Activated naive CD8-positive, alpha-beta T cell treated with anti-CD3 and anti-CD28 coated beads for 36 hours (primary cell): ENCODE measurements at places on chromosomes 4 and X.

- no peak for DNase-seq
These were observed 308.9 kb downstream of the ANTXR2 start for GRCh38 chr4:79764120-79764519.

DNA sequence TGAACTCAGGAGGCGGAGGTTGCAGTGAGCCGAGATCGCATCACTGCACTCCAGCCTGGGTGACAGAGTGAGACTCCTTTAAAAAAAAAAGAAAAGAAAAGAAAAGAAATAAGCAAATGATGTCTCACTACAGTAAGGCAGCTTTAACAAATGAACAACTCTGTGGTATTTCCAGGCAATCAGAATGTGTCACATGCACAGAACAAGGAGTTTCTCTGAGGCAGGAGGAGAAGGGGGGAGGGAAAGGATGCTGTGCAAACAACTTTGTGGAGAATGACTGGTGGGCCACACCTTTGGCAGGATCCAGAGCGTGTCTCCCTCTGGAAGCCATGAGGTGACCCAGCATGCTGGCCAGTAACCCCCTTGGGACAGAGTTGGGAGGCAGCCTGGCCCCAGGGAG lies 57.6 kb downstream of the RAI2 start:
- DNase-seq: no peak

DNA sequence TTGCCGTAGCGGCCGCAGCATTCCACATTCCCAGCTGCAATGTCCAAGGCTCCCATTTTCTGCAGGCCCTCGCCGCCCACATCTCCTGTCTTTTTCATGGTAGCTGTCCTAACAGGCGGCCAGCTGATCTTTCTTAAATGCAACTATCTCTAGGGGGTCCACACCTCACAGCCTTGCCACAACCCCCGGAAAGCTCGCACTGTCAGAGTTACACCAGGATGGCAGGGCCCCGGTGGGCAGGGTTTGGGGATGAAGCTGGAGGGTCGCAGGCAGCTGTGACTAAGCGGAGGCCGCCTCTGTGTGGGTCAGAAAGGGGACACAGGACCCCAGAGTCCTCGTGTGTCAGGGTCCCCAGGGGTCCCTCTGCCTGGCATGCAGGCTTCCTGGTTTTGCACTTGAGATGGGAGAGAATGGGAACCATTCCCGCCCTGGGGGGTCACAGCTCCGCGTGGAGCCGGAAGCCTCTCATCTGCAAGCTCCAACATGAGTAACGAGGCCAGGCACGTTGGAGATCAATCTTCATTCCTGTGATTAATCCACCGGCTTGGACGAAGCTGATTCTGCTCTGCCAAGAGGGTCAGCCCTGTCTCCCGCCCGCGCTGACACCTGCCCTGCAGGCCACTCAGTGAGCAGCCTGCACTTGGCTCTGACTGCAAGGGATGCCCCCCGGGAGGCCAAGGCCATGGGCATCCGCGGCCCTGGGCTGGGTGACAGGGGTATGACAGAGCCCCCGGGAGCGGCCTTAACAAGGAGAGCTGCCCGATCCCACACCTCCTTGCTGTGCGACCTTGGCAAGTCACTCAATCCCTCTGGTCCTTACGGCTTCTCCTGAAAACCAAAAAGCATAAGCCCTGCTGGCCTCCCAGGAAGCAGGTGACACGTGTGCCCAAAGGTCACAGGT lies 97.9 kb downstream of the ADRA2C start:
- DNase-seq: no peak

GRCh38 chrX:71195964-71196649 lies 26.9 kb upstream of the GJB1 start:
- no peak for DNase-seq

DNA sequence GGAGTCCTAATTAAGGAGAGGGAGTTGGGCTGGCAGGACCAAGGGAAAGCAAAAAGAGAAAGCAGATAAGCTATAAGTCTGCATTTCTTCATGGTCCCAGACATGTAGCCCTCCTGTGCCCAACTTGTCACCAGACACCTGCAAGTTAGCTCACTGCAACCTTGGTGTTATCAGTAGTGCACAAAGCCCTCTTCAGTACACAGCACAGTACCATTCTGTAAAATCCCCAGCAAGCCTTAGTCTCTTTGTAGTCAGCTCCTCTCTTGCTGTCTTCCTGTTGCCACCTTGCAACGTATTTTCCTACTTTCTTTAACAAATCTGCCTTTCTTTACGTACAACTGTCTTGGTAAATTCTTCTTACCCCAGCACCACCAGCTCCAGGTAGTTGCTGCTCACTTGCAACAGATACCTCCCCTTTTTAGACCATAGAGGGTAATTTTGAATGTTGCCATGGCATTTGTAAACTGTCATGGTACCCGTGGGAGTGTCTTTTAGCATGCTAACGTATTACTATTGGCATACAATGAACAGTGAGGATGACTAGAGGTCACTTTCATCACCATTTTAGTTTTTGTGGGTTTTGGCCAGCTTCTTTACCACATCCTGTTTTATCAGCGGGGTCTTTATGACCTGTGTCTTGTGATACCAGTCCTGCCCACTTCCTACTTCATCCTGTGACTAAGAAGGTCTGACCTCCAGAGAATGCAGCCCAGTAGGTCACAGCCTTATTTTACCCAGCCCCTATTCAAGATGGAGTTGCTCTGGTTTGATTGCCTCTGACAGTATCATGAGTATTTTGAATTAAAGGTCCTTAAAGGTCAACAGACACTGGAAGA lies 28.3 kb upstream of the AP1S2 start:
- DNase-seq: no peak

DNA sequence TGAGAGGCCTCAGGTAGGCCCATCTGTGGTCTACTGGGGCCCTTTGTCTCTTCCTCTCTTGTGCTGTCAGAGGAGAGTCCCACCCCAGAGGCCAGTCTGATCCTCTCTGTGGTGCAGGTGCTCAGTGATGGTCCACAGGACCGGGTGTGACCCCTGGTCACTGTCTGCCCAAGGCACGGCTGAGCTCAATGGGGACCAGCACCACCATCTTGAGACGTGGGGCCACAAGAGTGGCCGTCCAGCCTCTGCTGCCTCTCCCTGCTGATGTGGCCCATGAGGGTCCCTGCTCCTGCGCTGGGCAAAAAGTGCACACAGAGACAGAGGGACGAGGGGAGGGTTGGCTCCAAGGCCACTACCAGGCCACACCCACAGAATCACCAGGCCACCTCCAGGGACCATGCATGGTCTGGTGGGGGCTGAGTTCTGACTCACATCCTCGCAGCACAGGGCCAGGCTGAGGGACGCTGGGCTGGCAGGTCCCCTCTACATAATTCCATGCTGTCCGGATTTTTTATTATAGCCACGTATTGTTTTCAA lies 88.3 kb downstream of the FAM53A start:
- DNase-seq: no peak

DNA sequence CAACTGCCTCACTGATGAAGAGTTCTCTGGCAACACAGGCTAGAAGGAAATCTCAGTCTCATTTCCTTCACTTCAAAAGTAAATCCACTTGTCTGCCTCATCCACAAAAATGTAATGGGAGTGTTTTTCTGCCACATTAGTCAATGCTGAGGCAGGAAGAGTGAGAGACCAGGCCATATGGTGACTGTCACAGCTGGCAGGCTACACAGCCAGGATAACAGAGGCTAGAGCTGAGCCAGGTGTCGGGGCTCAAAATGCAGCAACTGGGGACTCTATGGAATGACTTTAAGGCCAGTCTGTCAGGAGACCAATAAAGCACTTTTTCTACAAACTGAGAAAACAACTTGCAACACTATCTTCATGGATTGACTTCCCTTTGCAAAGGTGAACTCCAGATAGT lies 204.2 kb downstream of the GPC3 start:
- no peak for DNase-seq

DNA sequence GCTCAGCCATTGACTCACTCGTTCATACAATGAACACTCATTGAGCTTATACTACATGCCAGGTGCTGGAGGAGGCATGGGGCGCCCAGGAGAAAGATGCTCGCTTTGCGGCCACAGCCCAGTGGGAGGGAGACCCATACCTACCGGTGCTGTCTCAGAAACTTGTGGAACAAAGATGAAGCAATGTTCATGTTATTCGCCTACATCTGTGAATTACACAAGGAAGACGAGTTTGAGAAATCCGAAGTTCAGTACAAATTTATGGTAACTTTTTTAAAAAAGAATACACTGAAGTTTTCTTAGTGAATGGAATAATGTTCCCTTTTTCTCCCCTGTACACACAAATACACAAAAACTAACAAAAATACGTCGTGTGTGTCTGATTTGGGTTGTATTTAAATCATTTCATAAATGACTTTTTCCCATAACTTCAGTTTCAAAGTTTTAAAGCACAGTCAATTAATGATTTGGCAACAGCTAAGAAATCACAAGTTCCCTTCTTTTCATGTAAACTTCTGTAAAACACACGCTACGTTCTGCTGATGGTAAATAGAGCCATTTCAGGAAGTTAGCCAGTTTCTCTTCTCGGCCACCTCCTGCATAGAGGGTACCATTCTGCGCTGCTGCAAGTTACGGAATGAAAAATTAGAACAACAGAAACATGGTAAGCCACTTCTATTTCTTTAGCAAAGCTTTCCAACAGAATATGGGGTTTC lies at the start of gene TLR8:
TLR8 (plus strand) TSS at position 575 of the 716 bp plus-strand sequence; CDS start at position 662, 87 bp downstream.
- DNase-seq: no peak

GRCh38 chr4:67558493-67558892 lies at the start of gene STAP1:
TSS of gene STAP1 (plus strand) at chr4:67558727. CDS start at chr4:67558810, 83 bp downstream.
- peak; percentile 19 for DNase-seq

- DNase-seq: no peak
These were observed 2.2 kb downstream of the USO1 start for GRCh38 chr4:75726577-75726976.

GRCh38 chr4:47669946-47670345 lies 167.9 kb downstream of the CORIN start:
- no peak for DNase-seq

DNA sequence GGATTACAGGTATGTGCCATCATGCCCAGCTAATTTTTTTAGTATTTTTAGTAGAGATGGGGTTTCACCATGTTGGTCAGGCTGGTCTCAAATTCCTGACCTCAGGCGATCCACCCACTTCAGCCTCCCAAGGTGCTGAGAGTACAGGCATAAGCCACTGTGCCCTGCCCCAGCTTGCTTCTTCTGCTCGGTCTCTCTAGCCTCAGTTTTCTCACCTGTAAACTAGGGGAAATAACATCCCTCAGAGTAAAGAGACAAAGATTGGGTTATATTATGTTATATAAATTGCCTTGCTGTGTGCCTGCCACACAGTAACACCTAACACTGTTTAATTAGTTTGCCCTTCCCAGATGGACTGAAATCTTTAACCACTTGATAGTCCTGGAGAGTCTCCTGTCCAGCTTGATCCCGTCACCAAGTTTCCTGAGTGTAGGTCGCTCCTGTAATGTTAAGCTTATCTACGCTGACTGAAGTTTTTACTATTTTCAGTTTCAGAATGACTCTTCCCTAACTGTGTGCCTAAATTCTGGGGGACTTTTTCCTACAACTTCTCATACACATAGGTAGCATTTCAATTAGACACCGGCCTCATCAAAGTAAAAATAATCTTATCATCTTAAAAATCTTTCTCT lies 412.7 kb upstream of the TENM3 start:
- no peak for DNase-seq
